ENCODE measurements at places on chromosomes 12 and 14.

- DNase-seq, result peak; percentile 45
Measured at GRCh38 chr14:89773644-89774316, 180.8 kb downstream of the EFCAB11 start.

- no peak for DNase-seq
Measured at GRCh38 chr12:27987331-27987730, 14.8 kb upstream of the PTHLH start.

DNA sequence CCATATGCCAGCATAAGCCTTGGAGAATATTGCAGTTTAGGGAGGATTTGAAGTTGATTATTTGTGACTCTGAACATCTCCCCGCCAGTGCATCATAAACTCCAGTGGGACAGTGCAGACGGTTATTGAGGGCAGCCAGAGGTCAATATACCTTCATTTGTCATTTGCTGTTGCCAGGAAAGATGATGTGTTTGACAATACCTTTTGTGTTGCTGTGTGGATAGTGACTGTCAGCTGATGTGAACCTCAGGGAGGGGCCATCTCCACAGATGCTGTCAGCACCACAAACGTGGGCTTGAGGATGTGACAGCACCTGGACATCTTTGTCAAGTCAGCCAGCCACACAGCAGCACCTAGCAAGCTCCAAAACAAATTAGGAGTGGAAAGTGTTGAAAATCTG, 11.5 kb downstream of the CCDC198 start:
- DNase-seq, result peak; percentile 24

- no peak for DNase-seq
Measured at GRCh38 chr12:111295176-111295575, 73.7 kb downstream of the PHETA1 start.

GRCh38 chr12:113070117-113070906, 13.8 kb downstream of the DTX1 start:
- no peak for DNase-seq

All from eye (tissue), 1 donor.